ENCODE measurements at places on chromosomes 1 and 21.

DNA sequence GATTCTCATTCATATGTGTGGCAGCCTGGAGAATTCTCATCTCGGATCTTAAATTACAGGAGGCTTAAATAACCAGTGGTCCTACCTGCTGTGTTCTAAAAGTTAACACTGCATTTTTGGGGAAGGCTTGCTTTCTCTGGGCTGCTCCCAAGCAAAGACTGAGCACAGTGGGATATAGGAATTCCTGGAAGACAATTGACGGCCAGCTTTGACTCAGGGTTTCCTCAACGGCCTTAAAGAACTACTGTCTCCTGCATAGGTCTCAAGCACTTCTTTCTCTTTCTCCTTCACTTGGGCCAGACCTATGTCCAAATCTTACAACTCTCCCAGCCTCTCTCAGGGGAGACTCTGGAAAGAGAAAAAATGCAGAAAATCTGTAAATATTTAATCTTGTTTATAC, 1.0 kb upstream of the KRTAP13-3 start:
- no peak for DNase-seq

GRCh38 chr1:89286549-89287180, 14.0 kb upstream of the GBP5 start:
- DNase-seq, result peak; percentile 26

GRCh38 chr1:157356601-157357000, 195.7 kb downstream of the FCRL5 start:
- DNase-seq, result no peak

GRCh38 chr1:169574336-169574735, 11.9 kb downstream of the F5 start:
- no peak for DNase-seq

GRCh38 chr1:100075773-100076172, 57.0 kb downstream of the SASS6 start:
- peak; percentile 35 for DNase-seq

DNA sequence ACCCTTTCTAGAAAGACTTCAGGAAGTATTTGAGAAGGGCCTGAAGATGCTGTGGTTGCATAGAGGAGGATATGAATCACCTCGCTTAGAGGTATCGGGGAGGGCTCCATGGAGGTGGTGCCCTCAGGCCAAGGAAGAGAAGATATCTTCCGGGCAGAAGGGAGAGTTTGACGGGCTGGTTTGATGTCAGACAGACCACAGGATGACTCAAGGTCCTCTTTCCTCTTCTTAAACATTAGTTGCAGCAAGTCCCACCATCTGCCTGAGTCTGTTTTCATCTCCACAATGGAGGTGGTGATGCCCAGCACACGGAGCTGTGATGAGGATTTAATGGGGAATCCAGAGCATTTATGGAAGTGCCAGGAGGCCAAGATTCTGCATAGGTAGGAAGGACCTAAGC, 25.1 kb upstream of the RUNX3 start:
- DNase-seq, result peak; percentile 62

- DNase-seq, result no peak
Measured at GRCh38 chr1:160208557-160209320, 3.6 kb downstream of the PEA15 start.

DNA sequence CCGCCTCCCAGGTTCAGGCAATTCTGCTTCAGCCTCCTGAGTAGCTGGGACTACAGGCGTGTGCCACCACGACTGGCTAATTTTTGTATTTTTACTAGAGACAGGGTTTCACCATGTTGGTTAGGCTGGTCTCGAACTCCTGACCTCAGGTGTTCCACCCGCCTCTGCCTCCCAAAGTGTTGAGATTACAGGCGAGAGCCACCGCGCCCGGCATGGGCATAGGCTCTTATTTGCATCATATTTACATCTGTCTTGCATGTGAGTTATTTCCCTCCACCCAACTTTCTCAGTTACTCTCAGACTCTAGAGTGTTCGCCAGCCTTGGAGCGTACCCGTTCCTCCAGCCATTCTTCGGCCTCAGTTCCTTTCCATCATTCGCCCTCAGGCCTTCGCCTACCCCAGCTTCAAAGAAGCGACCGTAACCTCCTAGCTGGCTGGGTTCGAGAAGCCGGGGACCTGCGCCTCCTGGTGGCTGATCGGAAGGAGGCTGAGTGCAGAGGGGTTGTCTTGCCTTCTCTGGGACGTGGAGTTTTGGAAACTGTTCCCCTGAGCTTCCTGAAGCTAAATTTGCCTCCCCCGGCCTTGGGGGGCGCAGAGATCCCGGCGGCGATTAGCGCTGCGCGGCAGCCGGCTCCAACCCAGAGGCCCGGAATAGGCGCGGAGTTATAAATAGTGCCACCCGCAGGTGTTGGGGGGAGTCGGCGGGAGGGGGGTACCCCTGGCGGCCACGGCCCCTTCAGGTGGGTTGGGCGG, 3.6 kb upstream of the ZBTB7B start:
- DNase-seq, result peak; percentile 81

DNA sequence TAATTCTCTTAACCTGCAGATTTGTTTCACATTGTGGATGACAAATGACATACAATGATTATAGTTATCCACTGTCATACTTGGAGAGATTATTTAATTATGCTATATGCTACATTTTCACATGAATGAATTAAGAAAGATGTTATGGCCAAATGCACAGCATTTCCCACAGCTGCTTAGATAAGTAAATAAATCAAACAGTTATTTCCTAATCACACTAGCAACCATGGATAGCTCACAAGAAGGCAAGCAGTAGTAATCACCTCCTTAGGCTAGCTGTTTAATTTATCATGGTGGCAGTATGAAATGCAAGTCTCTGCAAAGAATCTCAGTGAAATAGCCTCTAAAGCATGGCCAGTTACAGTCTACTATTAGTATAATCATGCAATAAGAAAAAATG, 1581.5 kb downstream of the NCAM2 start:
- DNase-seq, result no peak

- peak; percentile 63 for DNase-seq
Measured at GRCh38 chr21:45363921-45364467, 41.0 kb upstream of the COL18A1 start.

- no peak for DNase-seq
Measured at GRCh38 chr1:183303901-183304300, 114.3 kb downstream of the NMNAT2 start.

DNA sequence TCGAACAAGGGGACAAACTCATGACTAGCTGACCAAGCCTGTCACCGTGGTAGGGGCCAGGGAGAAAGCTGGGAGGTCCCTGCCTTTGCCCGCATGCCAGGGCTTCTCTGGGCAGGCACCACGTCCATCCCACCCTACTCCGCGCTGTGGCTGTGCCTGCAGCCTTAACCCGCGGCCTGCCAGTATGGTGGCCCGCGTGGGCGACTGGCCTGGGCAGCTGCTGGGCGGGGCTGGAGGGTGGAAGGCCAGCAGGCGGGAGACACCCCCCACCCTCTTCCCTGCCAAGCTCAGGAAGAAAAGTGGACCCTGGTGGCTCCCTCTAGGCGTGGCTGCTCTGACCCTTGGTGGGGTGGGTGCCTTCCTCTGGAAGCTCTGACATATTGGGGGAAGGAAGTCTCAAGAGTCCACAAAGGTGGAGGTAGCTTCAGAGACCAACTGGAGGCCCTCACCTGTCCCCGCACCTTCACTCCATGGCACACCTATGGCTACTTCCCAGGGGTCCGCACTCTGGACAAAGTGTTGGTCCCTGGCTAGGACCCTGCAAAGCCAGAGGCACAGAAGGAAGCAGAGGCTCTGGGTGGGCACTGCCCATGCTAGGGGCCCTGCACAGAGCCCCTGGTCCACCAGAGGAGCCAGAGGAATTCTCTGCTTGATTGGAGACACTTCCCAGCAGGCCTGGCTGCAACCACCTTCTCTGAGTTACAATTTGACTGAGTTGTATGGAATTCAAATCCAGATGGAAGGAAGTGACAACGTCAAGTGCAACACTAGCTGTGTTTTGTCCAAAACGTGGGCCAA, 3.3 kb upstream of the SKI start:
- DNase-seq, result no peak

- DNase-seq, result no peak
Measured at GRCh38 chr1:35570589-35571137, 2.5 kb upstream of the TFAP2E start.

GRCh38 chr1:208393826-208394225, 149.6 kb upstream of the PLXNA2 start:
- DNase-seq, result no peak

- DNase-seq, result no peak
Measured at GRCh38 chr1:65177457-65177856, 29.5 kb downstream of the AK4 start.

Data from GM10248 (cell line).